ENCODE measurements at places on chromosomes 6 and 20.

DNA sequence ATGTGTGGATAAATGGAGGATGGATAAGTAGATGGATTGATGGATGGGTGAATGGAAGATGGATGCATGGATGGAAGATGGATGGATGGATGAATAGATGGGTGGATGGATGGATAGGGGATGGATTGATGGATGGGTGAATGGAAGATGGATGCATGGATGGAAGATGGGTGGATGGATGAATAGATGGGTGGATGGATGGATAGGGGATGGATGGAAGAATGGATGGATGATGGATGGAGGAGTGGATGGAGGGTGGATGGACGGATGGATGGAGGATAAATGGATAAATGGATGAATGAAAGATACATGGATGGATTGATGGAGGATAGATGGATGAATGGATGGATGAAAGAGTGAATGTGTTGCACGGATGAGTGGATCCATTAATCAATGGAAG lies 3.0 kb upstream of the NFATC2 start:
- no peak for DNase-seq

DNA sequence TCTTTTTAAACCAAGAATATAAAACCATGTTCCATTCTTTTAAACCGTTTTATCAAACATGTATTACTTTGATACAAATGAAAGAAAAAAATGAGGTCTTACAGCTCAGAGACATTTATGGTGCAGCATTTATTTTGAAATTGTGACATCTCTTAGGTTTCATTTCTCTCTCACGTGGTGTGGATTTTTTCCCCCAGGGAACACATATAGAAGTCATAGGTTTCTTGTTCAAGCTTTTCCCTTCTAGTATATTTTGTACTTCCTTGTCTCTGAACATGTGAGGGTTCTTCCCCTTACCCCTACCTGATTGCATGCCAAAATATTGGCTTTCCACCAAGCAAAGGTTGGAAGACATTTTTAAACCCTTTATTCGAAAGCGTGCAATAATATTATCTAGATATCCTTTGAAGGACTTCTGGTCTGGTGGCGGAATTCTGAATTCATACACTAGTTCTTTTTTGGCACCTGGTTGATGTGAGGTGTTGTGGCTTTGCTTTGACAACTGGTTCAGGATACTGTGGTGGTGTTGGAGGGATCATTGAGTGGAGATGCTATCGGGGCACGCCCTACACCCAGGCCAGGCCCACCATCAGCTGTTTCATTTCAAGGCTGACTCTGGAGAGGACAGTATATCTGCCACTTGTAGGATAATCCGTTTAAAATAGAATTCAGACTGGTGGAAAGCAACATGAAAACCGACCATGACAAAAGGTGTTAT lies 5.6 kb upstream of the FAM50B start:
- DNase-seq, result no peak

DNA sequence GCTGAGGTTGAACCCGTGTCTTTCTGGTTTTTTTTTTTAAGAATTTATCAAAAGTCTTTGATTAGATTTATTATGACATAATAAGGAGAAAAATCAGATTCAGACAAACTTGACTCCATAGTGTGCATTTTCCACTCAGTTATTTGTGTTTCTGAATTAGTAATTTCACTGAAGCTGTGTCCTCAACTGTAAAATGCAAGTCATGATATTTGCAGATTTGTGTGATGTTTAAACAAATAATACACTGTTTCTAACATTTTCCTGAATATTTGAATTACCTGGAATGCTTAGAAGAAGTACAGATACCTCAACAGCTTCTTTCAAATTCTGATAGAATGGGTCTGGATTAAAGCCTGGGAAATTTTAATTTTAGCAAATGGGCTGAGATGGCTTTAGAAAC lies 1050.3 kb upstream of the MAP3K7 start:
- DNase-seq, result no peak

DNA sequence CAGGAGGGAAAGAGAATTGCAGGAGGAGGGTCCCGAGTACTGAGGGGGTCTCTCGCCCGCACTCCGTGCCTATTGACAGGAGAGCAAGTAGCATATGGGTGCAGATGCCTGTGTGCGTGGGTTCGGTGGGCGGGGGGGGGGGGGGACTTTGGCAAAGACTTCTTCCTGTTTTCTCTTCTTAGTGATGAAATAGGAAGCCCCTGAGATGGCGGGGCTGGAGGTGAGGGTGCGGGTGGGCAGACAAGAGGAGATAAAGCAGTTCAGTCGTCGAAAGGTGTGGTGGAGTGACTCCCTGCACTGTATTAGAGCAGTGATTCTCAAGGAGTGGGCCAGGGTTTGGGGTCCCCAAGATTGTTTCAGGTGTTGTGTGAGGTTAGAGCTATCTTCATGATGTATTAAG lies 3.7 kb downstream of the NAA20 start:
- DNase-seq, result no peak

GRCh38 chr6:158595223-158595622 lies 35.3 kb downstream of the TMEM181 start:
- DNase-seq, result no peak

GRCh38 chr6:1797801-1798200 lies 188.1 kb downstream of the FOXC1 start:
- no peak for DNase-seq

GRCh38 chr6:89221971-89222711 lies 5.0 kb upstream of the GABRR1 start:
- DNase-seq, result no peak

DNA sequence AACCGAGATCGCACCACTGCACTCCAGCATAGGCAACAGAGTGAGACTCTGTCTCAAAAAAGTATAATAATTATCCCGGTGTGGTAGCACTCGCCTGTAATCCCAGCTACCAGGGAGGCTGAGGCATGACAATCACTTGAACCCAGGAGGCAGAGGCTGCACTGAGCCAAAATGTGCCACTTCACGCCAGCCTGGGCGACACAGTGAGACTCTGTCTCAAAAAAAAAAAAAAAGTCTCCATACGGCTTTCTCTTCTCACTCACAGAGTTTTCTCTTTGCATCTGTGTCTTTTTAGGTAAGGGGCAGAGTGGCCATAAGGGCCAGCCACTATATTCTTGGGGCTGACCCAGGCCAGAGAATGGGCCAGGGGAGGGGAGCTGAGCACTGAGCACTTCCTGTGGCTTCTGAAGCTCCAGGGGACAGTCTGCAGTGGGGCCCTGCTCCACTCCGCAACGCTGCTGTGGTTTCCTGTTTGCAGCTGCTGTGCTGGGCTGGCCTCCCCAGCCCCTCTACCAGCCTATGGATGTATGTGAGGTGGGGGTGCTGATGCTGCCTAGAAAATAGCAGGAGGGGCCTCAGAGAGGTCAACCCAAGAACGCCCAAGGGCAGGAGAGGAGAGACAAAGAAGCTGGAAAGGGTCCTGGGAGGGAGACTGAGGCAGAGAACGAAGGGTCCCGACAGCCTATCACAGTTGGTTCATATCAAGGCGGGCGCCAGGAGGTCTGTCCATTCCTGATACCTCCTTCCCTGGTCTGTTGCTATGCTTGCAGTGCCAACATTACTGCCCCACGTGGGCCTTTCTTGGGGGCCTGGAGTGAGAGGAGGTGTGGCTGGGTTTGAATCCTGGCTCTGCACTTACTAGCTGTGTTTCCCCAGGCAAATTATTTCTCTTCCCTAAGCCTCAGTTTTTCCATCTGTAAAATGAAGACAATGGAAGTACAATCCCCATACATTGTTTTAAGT lies 16.0 kb downstream of the SLA2 start:
- DNase-seq, result no peak

DNA sequence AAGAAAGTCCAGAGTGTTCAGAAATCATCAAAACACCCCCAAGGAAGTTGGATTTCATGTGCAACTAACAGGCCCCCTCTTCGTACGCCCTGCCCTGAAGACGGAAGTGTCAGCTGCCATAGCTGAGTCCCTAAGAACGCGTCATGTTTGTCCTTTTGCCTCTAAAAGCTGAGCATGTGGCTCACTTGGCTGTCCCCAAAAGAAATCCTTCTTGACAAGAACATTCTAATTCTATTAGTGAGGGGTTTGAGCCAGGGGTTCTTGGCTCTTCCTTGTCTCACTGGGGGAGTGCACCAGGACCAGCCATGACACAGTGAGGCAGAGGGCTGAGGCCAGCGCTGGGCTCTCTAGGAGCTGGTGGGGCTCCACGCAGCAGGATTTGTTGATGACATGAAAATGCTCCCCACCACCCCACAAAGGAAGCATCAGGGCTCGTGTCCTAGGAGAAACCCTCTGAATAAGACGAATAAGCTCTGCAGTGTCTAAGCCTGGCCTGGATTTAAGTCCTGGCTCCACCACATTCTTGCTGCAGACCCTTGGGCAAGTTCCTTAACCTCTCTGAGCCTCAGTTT lies 20.0 kb upstream of the SPO11 start:
- DNase-seq, result no peak

GRCh38 chr20:55253781-55254180 lies 751.5 kb downstream of the CBLN4 start:
- DNase-seq, result no peak

DNA sequence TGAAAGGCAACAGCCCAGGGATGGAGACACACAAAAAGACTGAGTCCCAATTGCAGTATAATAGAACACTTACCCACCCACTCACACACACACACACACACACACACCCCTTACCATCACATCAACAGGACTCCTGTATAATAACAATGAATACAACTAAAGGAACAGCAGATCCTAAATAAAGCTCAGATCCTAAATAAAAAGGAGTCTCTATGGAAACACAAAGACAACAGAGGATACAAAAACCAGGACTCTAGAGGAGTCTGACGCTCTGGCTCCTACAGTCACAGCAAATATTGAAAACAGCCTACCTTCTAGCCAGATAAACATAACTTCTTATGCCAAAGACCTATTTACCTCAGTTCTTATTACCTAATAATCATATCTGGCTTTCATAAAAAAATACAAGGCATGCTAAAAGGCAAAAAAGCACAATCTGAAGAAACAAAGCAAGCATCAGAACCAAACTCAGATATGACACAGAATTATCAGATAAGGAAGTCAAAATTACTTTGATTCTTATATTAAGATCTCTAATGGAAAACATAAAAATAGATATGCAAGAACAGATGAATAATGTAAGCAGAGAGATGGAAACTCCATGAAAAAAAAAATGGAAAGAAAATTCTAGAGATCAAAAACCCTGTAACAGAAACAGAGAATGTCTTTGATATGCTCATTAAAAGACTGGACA lies 134.9 kb downstream of the MMUT start:
- DNase-seq, result no peak

DNA sequence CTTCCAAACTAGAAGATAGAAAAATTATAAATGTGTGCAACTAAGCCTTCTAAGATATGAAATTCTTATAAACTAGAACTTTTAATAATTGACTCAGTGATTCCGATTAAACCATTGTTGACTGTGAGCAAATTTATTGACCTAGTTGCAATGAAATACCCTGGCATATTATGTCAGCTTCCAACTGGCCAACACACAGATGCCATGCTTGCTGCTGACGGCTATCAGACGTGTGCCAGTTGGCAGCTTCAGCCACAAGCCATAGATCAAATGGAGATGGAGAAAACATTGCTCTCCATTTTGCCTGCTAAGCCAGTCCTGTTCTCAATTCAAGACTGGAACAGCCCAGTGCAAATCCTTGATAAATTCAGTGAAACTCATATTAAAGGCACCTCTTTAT lies 101.7 kb upstream of the HDGFL1 start:
- no peak for DNase-seq
